ENCODE measurements at places on chromosomes 16 and 17.

GRCh38 chr16:77332792-77333191, 102.0 kb downstream of the ADAMTS18 start:
- no peak for DNase-seq

GRCh38 chr17:31525801-31526549, 134.5 kb downstream of the RAB11FIP4 start:
- no peak for DNase-seq

DNA sequence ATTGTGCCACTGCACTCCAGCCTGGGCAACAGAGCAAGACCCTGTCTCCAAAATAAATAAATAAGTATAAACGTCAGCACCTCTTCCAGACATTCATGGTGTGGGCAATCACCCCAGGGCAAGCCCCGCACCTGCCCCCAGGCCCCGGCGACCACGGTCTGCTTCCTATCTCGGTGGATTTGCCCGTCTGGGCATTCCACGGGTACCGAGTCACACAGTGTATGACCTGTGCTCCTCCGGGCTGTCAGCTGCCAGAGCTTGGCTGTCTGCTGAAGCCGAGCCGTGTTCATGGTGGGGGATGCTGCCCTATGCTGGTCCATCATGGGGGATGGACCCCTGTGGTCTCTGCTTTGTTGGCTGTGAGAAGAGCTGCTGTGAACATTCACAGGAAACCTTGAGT, 15.4 kb downstream of the CYBC1 start:
- DNase-seq: no peak

DNA sequence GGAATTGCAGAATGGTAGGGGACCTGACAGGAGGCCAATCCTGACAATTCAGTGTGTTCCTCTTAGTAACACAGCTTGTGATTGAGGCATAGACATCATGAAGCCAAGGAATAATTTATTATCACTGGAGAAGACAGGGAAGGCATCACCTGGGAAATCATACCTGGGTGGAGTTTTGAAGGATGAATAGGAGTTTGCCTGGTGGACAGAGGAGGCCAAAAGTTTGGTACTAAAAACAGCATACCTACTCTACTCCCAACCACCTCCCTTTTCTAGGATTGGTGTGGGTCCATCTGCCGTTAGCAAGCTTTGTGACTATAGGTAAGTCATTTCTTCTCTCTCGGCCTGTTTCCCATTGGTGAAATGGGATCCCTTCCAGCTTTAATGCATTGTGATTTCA, 88.0 kb downstream of the RAB11FIP4 start:
- no peak for DNase-seq

DNA sequence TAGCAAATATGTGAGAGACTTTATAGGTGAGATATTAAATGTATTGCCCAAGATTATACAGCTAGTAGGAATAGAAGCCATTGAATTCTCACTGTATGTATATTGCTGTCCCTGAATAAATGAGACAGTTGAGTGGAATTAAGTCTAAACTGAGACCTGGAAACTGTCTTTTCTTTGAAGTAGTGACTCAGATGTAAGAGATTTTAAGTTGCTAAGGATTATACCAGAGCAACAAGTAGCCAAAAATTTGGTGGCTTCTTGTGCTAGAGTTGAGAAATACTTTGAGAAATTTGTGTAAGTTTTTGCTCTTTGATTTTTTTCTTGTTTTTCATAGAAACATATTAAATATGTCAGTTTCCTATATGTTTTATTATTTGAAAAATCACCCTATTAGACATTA, 58.7 kb downstream of the TANC2 start:
- DNase-seq: no peak

DNA sequence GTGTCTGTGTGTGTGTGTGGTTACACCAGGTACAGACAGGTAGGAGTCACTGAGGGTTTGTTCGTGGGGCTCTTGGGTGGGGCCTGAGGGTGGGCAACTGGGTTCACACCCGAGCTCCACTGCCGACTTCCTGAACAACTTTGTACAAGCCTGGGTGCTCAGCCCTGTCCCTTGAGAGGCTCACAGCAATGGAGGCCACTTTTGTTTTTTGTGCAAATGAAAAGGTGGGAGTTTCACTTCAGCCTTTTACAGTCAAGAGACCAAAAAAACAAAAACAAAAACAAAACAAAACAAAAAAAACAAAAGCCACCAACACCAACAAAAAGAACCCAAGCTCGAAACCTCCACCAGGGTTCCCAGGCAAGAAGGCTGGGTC, 2.4 kb downstream of the RHBDF2 start:
- DNase-seq: no peak

DNA sequence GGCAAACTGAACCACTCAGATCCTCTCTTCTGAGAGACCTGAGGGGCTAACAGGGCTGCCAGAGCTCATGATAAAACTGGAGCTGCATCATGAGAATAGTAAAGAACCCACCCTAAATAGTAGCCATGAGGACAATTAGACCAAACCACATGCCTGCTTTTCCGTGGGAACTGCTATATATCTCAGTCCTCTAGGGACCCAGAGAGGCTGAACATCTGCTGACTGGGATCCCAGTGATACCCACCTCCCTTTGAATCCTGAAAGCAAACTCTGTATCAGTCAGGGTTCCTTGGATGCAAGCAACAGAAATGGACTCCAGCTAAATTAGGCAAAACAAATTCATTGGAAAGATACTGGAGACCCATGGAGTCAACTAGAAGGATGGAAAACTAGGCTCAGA, 6.5 kb downstream of the MT1X start:
- no peak for DNase-seq

DNA sequence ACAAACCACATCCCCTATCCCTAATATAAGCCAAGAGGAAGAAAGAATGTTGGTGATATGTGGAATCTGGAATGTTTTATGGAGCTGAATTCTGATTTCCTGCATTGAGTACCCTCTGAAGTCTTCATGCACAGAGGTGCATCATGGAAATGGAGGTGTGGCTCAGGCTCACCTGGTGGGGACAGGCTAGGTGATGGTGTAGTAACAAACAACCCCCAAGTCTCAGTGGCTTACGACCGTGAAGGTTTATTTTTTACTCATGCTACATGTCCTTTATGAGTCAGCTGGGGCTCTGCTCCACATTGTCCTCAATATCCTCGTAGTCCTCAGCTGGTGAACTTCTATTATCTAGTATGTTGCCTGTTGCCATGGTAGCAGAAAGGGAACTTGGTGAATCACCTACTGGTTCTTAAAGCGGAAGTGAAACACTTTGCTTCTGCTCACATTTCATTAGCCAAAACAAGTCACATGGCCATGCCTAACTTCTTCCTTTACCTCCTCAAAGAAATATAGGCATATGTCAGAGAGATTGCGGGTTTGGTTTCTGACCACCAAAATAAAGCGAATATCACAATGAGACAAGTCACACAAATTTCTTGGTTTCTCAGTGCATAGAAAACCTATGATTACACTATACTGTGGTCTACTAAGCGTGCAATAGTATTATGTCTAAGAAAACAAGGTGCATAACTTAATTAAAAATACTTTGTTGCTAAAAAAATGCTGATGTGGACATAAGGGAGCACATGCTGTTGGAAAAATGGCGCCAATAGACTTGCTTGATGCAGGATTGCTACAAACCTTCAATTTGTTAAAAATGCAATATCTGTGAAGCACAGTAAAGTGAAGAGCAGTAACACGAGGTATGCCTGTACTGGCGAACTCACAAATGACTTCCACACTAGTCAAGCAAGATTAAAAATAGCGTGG, at the start of gene PMFBP1:
Gene PMFBP1 (minus strand): TSS at position 51 of the 930 bp plus-strand sequence. CDS start 947 bp downstream, outside the sequence.
- peak; percentile 3 for DNase-seq

GRCh38 chr17:49631496-49631895, 46.4 kb downstream of the SPOP start:
- DNase-seq: no peak

GRCh38 chr16:11689031-11689840, 21.0 kb downstream of the SNN start:
- no peak for DNase-seq

Data from stimulated activated CD4-positive, alpha-beta T cell treated with anti-CD3 and anti-CD28 coated beads, TNF-alpha, amount 100 ng/mL, for 48 hours (primary cell).